ENCODE measurements at places on chromosomes 16 and 17. TPM values are rescaled to one million over a fixed set of nuclear protein-coding genes. Genes with fewer than 3 reads are reported as not detected.

The DNAH2 gene
- total RNA-seq: 1.8 TPM

The ERN2 gene
- total RNA-seq: not detected

The AOC2 gene
- 2.8 TPM for total RNA-seq

The GAST gene
- 0.67 TPM for total RNA-seq

The ATP2A1 gene
- 1.2 TPM for total RNA-seq

The OTOP2 gene
- 0.28 TPM for total RNA-seq

The SYCE1L gene
- total RNA-seq: 16.4 TPM

The ZNRF1 gene
- total RNA-seq: 12.8 TPM

The CDRT15L2 gene
- not detected for total RNA-seq

The PRCD gene
- total RNA-seq: 1.2 TPM

The TBC1D26 gene
- not detected for total RNA-seq

The GRB7 gene
- 1.5 TPM for total RNA-seq

The GOSR2 gene
- total RNA-seq: 38.8 TPM

The CDR2 gene
- 27.9 TPM for total RNA-seq

The MPP3 gene
- 10.8 TPM for total RNA-seq

The OXLD1 gene
- 25.2 TPM for total RNA-seq

The SCN4A gene
- not detected for total RNA-seq

The EIF1 gene
- 78.9 TPM for total RNA-seq

The SLC13A2 gene
- not detected for total RNA-seq

The EXOC3L1 gene
- total RNA-seq: not detected

The CRISPLD2 gene
- 2.3 TPM for total RNA-seq

The HOXB9 gene
- total RNA-seq: not detected
